ENCODE measurements at places on chromosomes 6 and 20. TPM values are rescaled to one million over a fixed set of nuclear protein-coding genes. Genes with fewer than 3 reads are reported as not detected.
A peak's percentile ranks its signal among the peaks of the same experiment; 100 is the strongest.

Gene ANGPT4
- polyA plus RNA-seq, result 0.70 TPM

DNA sequence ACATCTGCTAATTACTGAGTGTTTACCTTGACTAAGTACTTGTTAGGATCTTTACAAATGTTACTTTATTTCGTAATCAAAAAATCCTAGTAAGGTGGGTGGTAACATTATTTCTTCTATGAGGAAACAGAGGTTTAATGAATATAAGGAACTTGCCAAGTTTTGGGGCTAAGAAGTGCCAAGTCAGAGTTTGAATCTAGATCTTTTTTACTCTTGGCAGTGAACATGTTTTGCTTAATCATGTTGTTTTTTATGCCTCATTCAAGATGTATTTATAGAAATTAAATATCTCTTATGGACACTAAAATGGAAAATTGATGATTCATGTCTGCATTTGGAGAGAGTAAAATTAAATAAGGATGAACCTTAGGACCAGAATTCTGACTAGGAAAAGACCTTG, 393.7 kb downstream of the UTRN start:
- no peak for DNase-seq
- H3K4me1 ChIP-seq, result peaks cover 2% of the 10 kb centered on the region
- H3K36me3 ChIP-seq, result peaks cover 5% of the 10 kb centered on the region
- no peaks in the 10 kb centered on the region for H3K27me3 ChIP-seq
- H3K4me3 ChIP-seq, result no peak overlapping the region
- no peak overlapping the region for H3K27ac ChIP-seq

GRCh38 chr6:109225946-109226345, 130.6 kb downstream of the CEP57L1 start:
- H3K36me3 ChIP-seq, result no peaks in the 10 kb centered on the region
- no peak overlapping the region for H3K27ac ChIP-seq
- no peak overlapping the region for H3K4me3 ChIP-seq
- DNase-seq, result peak; percentile 52

Gene SYS1
- 13.6 TPM for polyA plus RNA-seq

GRCh38 chr6:158367816-158368215, 55.6 kb downstream of the TULP4 start:
- H3K4me3 ChIP-seq, result no peak overlapping the region
- DNase-seq, result no peak
- H3K27ac ChIP-seq, result no peak overlapping the region

DNA sequence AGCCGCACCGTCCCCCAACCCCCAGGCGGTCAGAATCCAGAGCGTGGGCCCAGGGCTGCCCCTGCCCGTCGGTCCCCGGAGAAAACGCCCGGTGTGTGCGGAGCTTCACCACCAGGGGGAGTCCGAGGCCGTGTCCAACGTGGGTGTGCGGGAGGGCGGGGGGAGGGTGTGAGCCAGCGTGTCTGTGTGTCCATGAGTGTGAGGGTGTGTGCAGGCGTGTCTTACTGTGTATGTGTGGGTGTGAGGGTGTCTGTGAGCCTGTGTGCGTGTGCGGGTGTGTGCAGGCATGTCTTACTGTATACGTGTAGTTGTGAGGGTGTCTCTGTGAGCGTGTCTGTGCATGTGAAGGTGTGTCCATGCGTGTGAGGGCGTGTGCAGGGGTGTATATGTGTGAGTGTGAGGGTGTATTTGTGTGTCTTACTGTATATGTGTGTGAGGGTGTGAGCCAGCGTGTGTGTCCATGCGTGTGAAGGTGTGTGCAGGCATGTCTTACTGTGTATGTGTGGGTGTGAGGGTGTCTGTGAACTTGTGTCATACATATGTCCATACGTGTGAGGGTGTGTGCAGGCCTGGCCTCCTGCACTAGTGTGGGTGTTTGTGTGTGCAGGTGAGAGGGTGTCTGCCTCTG, 24.6 kb upstream of the GATA5 start:
- peaks cover 20% of the 10 kb centered on the region for H3K4me1 ChIP-seq
- no peaks in the 10 kb centered on the region for H3K36me3 ChIP-seq
- H3K4me3 ChIP-seq, result no peak overlapping the region
- H3K27ac ChIP-seq, result no peak overlapping the region
- no peaks in the 10 kb centered on the region for H3K27me3 ChIP-seq

Gene RPN2
- polyA plus RNA-seq, result 191 TPM

GRCh38 chr6:36616893-36617521, 22.8 kb downstream of the SRSF3 start:
- peak; percentile 68 for DNase-seq
- no peaks in the 10 kb centered on the region for H3K4me1 ChIP-seq
- peaks cover 19% of the 10 kb centered on the region for H3K36me3 ChIP-seq
- no peak overlapping the region for H3K4me3 ChIP-seq
- H3K27ac ChIP-seq, result peak overlapping the region; percentile 71

Data from small intestine (tissue), 16 donors.